ENCODE measurements at places on chromosomes 12 and 14. TPM values are rescaled to one million over a fixed set of nuclear protein-coding genes. Genes with fewer than 3 reads are reported as not detected.

Gene TRHDE
- 0.40 TPM for polyA plus RNA-seq

Gene RSRC2
- polyA plus RNA-seq, result 101 TPM

GRCh38 chr12:6618483-6619225, 11.5 kb upstream of the CHD4 start:
- DNase-seq, result no peak

DNA sequence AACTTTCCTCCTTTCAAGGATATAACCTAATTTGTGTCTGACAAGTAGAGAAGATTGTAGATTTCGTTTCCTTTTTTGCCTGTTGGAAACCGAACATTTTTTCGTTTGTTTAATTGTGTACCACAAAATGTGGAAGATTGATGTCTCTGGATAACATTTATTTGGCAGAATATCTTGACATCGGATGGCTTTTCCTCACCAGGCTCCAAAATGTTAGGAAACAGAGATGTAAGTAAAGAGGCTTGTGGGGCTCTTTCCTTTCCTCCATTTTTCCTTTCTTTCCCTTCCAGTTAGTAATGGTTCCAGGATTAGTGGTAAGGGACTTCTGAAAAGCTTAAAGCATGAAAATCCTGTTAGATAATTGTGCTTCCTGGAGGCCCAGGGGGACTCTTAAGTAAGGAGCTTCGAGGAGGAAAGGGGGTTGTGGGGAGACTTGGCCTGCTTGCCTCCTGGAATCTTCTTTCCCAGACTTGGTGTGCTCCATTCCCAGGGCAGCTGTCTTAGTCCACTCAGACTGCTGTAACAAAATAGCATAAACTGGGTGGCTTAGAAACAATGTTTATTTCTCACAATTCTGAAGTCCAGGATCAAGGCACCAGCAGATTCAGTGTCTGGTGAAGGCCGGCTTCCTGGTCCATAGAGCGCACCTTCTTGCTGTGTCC, 243.1 kb upstream of the PWP1 start:
- peak; percentile 43 for DNase-seq

GRCh38 chr14:80906946-80907345, 34.6 kb downstream of the CEP128 start:
- no peak for DNase-seq

GRCh38 chr12:67647799-67648520, 585 bp upstream of the DYRK2 start:
- DNase-seq, result peak; percentile 91

DNA sequence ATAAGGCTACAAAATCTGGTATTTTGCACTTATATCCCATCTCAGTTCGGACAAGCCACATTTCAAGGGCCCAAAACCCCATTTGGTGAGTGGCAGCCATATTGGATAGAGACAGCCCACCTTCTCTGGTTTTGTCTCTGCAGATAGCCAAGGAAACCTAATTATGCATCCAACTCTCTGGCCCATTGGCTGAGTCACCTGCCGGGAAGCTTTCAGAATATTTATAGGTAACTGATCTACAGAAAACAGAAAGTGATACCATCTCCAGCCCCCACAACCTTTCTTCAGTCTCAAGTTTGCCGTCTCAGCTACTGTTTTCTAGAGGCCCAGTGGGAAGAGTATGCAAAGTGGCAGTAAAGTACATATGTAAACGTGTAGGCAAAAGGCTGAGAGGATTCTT, 33.7 kb upstream of the PPP1CC start:
- no peak for DNase-seq

DNA sequence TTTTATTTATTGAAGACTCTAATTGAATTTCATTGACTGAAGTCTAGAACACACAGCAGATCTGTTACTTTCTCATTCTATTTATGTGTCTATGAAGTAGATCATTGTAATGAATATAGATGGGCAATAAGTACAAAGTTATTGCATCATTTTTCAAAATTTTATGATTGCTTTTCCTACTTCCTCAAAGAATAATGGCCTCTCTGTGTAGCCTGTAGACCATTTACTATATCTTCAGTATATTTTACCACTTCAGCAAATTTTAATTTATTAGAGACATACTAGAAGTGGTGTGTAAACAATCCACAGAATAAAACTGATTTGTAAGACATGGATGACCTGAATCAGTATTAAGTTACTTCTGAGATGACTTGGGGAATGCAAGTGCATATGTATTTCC, 291.7 kb upstream of the FAR2 start:
- no peak for DNase-seq

DNA sequence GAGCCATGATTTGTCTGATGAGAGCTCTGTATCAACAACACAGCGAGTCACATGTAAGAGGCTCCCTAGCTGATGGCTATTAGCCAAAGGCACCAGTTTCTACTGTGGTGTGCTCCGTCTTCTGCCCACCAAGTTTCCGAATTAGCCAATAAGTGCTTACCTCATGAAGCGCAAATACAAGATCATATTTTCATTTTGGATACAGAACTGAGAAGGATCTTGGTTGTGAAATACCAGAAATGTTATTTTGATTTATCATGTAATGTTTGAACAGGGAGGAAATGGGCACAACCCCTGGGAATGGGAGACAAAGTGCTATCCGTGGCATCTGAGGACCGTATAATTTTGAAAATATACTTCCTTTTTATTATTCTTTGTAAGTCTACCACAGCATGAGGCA, 234.3 kb downstream of the DACT1 start:
- DNase-seq, result no peak

DNA sequence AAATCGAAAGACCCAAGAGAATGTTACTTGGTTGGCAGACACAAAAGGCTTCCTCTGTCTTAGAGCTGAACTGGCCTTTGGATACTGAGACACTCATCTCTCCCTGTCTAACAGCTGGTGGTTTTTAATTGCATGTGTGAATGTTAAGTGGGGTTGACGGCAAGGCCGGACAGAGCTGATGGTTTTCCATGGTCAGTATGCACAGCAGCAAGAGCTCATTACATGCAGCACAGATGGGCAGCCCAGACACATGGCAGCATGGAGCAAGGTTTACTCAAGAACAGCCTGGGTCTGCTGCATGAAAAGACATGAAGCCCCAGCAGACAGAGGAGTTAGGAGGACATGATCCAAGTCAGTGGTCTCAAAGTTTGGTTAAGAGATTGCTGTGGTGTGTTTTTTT, 27.8 kb upstream of the CACNA2D4 start:
- DNase-seq, result no peak

GRCh38 chr12:138898-139534, 72.4 kb downstream of the IQSEC3 start:
- DNase-seq, result peak; percentile 34

All from hindlimb muscle (tissue), 1 donor.